ENCODE measurements at places on chromosomes 6 and 20. TPM values are rescaled to one million over a fixed set of nuclear protein-coding genes. Genes with fewer than 3 reads are reported as not detected.

GRCh38 chr6:19988555-19988954, 151.4 kb downstream of the ID4 start:
- DNase-seq = peak; percentile 11

- DNase-seq = no peak
Observed at GRCh38 chr6:41940759-41941279, 789 bp downstream of the CCND3 start.

The DLGAP4 gene
- 19.5 TPM for total RNA-seq

GRCh38 chr6:16712931-16713484, 48.3 kb downstream of the ATXN1 start:
- DNase-seq = peak; percentile 97

GRCh38 chr6:128606611-128607010, 86.2 kb upstream of the PTPRK start:
- no peak for DNase-seq

- DNase-seq = no peak
Observed at GRCh38 chr6:127290391-127291265, 24.0 kb downstream of the RNF146 start.

The OXT gene
- not detected for total RNA-seq

GRCh38 chr20:48687117-48687800, 140.5 kb downstream of the PREX1 start:
- DNase-seq = no peak

DNA sequence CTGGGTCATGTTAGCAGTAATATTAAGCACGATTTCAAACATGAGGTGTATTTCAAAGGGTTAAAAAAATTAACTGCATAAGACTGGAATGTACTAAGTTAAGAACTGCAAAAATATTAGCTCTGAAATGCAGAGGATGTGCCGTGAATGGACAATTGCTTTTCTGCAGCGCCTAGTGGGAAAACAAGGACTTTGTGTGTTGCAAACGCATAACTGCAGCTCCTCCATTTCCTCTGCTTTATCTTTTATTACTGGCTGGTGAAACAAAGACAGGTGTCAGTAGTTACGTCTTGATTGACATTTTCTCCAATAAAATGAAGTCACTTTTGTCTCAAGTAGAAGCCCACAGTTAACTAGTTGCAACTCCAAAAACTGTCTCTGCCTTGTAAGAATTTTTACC, 1.7 kb downstream of the PDE7B start:
- peak; percentile 69 for DNase-seq

DNA sequence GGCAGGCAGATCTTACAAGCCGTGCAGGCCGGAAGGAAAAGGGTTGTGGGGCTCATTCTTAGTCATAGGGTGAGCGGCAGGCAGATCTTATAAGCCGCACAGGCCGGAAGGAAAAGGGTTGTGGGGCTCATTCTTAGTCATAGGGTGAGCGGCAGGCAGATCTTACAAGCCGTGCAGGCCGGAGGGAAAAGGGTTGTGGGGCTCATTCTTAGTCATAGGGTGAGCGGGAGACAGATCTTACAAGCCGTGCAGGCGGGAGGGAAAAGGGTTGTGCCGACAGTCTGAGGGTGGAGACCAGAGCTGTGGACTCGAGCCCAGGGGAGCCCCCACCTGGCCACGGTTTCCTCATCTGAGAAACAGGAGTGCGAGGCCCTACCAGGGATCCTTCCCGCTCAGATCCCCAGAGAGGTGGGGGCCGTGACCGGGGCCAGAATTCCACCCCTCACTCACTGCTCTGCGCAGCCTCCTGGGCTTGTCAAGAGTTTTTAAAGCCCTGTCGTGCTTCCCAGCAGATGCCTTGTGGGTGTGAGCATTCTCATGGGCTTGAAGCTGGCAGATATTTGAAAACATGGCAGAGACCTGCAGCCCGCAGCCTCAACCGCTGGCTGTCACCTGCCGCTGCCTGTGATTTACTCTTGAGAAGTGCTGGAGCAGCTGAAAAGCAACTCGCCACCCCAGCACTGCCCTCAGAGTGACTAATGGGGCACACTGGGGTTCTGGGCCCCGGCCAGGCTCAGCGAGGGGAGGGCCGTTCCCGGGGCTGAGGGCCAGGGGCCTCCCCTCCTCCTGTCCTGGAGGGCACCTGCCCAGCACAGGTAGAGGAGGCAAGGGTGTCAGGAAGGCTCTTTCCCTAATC, 31.9 kb downstream of the NTSR1 start:
- peak; percentile 86 for DNase-seq

DNA sequence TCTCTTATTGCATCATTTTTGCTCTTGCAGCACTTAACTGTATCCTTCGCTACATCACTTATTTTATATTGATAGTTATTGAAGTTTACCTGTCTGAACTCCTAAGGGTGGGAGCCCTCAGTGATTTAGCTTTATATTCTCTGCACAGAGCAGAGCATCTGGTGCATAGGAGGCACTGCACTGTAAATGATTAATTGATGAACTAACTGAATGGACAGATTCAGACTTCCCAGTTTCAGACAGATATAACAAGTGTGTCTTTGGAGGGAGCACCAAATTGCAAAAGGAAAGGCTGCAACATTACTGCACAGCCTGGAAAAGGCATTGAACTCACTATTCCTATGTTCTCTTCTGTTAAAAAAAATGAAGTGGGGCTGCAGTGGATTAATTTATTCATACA, 160.3 kb downstream of the EDN1 start:
- no peak for DNase-seq

The FAM209B gene
- not detected for total RNA-seq

The GRM4 gene
- 0.08 TPM for total RNA-seq

The COX4I2 gene
- not detected for total RNA-seq

DNA sequence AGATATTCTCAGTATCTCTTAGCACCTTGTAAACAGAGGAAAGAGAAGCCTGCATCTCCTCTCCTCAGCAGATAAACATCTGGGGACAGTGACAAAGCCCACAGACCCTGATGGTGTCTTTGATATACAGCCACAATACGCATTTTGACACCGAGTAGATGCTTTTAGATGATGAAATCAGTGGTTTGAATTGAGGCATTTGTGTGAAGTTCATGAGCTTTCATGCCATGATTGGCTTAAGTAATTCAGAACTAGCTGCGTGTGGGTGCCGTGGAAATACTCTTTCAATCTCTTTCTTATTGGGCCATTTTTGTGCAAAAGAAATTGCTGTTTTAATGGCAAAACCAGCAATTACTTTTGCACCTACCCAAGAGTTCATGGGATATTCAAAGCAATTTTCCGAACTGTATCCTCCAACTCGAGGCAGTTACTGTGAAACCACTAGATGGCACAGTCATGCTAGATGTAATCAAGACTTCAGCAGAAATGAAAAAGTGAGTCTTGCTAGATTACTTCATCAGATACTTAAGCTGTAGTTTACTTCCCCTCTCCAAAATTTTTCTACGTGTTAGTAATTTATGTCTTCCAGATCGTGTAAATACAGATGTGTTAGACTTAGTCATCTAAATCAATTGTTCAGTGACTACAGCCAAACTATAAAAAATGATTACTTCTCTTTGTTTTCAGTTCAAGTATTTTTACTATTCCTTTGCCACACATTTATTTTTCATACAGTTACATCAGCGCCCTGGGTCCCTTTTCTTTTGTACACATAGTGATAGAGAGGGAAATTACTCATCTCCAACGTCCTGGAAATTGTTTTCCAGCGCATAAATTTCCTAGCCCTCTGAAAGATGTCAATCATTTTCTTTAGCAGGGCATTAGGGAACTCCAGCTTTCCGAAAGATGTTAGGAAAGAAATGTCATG, 49.4 kb downstream of the IYD start:
- peak; percentile 94 for DNase-seq

GRCh38 chr6:56724455-56724854, 81.8 kb upstream of the DST start:
- peak; percentile 83 for DNase-seq

- DNase-seq = no peak
Observed at GRCh38 chr6:2502096-2502997, 248.4 kb downstream of the MYLK4 start.

DNA sequence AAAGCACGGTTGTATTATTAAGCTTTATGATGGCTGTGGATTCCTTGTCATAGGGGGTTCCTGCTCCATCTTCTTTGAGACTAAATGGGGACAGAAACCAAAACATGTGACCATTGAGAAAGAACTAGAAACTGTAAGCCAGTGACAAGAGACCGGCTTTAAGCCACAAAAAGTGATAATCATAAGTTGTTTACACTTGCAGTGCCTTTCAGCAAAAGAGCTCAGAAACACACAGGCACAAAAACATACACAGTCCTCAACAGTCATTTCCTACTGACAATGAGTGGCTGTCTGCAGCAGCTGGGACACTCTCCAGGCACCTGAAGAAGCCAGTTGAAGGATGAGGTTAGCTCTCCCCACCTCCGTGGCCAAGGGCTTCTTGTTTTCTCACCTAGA, 20.0 kb upstream of the UBE2J1 start:
- DNase-seq = no peak

DNA sequence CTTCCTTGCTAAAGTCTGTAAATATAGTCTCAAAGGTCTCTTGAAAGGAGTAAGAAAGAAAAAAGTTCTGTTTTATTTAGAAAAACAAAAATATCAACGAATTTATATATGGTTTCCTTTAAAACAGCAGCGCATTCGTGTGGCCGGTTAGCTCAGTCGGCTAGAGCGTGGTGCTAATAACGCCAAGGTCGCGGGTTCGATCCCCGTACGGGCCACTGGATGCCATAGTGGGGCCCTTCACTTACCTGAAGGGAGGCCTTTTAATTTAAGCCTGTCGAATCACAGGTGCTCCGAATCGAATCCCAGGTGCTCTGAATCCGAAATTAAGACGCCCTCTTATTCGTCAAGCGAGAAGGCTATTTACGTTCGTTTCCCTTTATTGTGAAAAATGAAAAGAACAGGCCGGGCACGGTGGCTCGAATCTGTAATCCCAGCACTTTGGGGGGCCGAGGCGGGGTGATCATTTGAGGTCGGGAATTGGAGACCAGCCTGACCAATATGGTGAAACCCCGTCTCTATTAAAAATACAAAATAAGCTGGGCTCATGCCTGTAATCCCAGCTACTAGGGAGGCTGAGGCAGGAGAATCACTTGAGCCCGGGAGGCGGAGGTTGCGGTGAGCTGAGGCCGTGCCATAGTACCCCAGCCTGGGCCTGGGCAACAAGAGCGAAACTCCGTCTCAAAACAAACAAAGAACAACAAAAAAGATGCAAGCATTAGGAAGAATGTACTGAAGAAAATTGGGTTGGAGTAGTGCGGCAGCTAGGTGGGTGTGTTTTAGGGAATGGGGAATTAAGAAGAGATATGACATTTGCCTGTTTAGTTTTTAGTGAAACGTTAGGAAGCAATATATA, 195.8 kb upstream of the ZNF184 start:
- DNase-seq = peak; percentile 61

The IRF4 gene
- not detected for total RNA-seq

DNA sequence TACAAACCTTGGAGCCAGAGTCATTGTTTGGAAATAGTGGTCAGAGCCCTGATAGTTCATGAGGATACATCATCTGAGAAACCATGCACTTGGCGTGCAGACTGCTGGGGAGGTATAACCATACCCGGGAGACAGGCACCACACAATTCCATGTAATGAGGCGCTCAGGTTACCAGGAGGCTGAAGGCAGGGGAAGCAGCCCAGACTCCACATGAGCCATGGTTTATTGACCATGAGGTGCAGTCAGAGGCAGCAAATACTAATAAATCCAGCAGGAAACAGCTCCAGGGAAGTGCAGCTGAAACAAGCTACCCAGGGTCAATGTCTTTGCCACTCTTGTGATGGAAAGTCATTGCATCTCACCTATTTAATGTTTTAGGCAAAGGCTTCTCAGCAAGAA, 156.0 kb downstream of the TBC1D7 start:
- DNase-seq = no peak

DNA sequence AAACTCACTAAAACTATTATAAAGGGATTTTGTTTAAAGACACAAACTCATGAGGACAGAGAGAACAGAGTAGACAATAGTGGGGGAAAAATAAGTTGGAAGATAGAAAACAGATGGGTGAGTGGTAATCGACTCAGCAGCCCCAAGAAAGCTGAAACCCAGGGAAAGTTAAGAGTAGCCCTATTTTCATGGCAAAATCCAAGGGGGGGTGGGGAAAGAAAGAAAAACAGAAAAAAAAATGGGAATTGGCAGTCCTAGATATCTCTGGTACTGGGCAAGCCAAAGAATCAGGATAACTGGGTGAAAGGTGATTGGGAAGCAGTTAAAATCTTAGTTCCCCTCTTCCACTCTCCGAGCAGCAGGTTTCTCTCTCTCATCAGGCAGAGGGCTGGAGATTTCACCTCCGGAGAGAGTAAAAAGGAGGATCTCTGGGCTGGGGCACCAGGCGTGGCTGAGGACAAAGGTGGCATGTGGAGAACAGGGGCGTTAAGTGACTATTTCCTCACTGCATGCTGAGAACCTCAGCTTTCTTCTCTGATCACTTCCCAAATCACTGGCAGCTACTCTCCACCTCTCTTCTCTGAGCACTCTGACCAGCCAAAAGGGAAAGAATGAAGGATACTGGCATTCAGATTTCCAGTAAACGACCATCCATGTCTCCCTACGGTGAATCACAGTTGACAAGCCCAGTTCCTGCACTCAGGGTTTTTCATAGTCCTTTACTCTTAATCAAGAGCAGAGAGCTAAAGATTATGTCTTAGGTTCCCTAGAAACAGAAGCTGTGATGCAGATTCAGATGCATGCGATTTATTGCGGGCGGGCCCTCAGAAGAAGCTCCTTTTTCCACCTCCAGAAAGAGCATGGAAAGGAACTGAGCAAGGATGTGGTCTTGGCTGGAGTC, 7.3 kb upstream of the RNF24 start:
- DNase-seq = peak; percentile 69

DNA sequence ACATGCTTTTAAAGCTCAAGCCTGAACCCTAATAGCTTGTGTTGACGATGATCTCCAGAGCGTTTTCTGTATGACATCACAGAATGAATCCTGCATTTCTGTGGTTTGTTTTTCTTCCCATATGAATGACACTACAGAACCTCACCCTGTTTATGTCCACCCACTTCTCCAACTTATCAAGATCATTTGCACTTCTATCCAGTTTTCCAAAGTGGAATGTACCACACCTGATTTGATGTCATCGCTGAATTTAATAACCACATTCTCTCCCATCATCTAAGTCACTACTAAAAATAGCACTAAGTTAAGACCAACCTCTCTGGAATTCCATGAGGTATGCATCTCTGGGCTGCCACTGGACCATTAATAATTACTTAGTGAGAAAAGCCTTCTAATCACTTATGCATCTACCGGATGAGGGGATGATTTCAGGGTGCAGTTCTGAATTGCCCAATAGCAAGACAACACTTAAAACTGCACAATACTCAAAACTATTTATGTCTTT, 33.3 kb upstream of the CITED2 start:
- peak; percentile 99 for DNase-seq

DNA sequence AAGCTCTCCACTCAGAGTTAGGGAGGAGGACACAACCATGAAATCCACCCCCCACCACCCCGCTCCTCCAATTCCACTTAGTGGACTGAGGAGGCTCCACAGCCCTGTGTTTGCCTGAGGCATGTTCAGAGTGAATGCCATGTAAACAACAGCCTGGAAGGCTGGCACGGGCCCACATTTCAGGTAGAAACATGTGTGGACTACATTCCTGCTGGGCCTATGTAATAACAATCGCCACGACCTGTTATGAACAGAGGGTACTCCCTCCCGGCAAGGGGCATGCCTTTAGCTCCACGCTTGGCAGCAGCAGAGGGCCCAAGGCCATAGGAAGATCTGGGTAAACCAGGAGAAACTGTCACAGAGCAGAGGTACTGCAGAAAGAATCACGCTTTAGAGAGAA, 65.5 kb downstream of the ISM1 start:
- DNase-seq = no peak

GRCh38 chr20:2300002-2300401, 4.2 kb downstream of the TGM3 start:
- no peak for DNase-seq

Data from fibroblast of the aortic adventitia (primary cell).